Activated T-cell treated with anti-CD3 and anti-CD28 coated beads for 24 hours (primary cell): ENCODE measurements at places on chromosomes 7 and 10.

GRCh38 chr10:34240039-34240438 is 575.1 kb downstream of the PARD3 start:
- DNase-seq = no peak

DNA sequence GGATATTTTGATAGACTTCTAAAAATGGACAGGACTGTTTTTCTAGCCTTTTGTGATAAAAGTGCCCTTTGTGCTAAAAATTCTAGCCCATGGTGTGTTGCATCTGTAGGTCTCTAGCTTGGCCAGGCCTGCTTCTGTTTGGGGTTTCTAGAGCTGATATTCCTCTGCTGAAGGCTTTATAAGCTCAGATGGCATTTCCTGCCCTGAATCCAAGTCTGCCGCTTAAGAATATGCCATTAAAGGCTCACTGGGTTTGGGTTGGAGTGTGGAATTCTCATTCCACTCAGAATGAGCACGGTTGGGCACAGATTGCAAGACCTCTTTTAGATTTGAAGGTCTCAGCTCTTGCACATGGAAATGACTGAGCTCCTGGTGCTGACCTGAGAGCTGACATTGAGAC is 49.4 kb upstream of the IGFBP3 start:
- no peak for DNase-seq

- no peak for DNase-seq
Measured at GRCh38 chr10:97813311-97813710, 36.3 kb upstream of the GOLGA7B start.

GRCh38 chr7:31687024-31687748 is at the start of gene PPP1R17:
TSS of gene PPP1R17 (plus strand) at chr7:31687215. CDS start at chr7:31692442, 5,227 bp downstream.
- no peak for DNase-seq

- DNase-seq = no peak
Measured at GRCh38 chr7:126449611-126450268, 803.0 kb downstream of the GRM8 start.

DNA sequence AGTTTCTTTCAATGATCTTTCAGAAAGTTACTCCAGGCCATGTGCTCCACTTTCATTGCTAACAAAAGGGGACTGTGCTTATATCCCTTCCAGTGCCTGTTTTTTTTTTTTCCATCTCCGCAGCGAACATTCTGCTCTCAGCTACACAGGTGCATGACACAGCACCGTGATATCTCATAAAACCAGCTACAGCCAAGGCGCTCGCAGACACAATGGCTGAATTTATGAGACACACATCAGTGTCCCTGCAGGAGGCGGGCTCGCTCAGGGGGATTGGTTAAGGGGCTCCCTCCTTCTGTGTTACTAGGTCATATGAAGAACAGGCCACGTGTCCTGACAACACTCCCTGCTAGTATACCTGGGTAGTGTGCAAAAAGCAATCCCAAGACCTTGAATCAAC is 245.5 kb downstream of the SKAP2 start:
- DNase-seq = no peak

GRCh38 chr10:37263304-37263703 is 137.9 kb downstream of the ANKRD30A start:
- no peak for DNase-seq

DNA sequence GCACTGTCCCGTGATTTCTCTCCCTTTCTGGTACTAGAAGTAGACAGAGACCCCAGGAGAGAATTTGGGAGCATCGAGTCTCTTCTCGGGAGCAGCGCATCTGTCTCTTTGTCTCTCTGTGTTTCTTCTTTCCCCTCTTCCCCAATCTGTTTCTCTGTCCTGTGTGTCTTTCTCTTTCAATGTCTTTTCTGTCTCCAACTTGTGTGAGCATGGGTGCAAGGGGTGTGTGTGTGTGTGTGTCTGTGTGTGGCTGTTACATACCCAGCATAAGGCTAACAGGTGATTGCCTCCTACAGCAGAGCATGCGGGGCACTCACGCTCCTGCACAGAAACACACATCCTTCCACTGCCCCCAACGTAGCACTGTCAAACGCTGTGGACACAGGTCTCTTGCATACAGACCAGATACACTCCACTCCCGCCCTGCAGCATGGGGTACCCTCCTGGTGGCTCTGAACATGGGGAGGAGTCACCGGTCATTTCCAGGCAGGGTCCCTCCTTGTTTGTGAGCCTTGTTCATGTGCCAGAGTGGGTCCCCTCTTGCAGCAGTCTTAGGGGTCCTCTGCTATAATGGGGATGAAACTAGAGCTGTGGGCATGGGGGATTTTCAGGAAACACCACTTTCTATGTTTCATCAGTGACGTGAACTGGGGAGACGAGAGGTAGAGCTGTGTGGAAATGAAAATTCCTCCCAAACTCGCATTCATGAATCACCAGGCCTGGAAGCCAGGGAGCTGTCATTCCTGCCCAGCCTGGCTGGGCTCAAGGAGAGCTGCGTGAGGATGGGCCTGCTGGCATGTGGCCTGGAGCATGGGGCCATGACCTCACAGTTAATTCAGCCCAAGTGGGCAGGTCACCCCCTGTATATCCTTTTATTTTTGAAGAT is 980 bp downstream of the ADAMTS14 start:
- DNase-seq = no peak

DNA sequence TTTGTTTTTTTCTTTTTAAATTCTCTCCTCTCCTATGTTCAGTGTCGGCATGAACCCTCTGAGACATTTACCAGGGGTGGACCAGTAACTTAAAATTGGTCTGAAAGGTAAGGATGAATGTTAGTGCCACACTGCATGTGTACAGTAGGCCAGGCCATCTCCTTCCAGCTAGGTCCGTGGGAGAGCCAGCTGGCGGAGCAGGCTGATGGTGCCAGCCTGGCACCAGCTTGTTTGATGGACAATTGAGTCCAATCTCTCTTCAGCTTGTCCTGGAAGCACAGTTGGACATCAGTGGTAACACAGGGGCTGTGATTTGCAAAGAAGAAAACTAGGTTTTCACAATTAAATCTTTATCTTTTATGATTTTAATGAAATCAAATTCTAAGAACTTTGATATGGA is 136.5 kb downstream of the CNNM2 start:
- DNase-seq = no peak

DNA sequence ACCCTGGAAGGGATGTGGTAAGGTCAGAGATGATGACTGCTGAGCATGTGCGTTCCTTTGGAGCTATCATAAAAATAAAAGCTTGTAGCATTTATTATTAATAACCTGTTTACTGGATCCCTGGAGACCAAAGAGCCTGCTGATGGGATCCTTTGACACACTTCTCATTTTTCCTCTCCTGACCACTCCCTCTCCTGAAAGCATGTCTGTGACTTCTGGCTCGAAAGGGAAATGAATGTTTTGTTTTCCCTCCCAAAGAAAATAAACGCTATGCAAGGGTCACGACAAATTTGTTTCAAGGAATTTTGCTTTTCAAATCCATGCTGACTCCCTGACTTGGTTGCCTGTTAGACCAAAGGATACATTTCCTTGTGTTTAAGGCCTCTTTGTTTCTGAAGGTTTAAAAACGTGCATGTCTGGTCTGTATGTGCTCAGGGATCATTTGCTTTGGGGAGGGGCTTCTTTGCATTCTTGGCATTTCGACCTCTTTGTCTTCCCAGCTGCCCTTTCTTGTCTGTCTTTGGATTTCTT is 185.1 kb upstream of the AGK start:
- DNase-seq = no peak

DNA sequence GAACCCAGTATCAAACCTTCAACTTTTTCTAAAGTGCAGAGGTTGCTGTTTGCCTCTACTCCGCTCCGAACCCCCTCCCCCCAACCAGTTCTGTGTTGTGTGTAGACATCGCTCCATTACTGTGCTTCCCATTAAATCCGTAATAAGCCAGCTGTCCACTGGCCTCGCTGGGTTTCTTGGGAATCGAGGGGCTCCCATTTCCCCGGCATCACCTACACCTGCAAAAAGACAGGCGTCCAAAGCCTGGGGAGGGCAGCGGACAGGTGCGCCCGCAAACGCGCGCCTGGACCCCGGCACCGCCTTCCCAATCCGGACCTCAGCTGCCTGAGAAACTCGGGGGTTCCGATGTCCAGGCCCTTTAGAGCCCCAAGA is 631 bp downstream of the RTKN2 start:
- no peak for DNase-seq

DNA sequence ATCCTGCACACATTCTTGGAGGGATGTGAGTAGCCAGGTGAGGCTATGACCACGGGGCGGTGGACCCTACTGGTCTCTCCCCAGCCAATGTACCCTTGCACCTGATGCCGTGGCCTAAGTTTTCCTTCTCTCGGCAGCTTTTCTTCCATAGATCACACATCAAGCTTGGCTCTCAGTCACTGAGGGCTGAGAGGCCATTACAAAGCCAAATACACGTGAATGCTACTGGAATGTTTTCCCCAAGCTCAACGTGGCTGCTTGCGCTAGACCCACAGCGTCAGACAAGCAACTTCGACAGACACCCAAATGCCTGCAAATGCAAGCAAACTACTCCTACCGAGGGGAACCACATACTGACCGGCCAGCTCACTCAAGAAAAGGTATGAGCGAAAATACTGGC is 83.1 kb downstream of the PRPF18 start:
- DNase-seq = no peak

DNA sequence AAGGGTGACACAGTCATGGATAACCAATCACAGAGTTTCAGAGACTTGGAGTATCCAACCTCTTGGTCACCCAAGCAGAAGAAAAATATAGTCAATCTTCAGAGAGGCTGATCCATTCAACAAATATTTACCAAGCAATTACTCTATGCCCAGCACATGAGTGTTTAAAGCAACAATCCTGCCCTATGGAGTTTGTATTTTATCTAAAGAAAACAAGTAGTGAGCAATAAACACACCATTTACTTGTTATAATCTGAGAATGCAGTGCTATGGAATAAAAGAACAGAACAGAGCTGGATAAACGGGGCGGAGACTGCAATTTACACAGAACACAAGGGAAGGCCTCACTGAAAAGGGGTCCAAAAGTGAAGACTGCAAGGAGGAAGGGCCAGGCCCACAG is 63.8 kb downstream of the GRB10 start:
- no peak for DNase-seq

GRCh38 chr10:90592638-90593302 is 265.1 kb downstream of the HTR7 start:
- DNase-seq = no peak

DNA sequence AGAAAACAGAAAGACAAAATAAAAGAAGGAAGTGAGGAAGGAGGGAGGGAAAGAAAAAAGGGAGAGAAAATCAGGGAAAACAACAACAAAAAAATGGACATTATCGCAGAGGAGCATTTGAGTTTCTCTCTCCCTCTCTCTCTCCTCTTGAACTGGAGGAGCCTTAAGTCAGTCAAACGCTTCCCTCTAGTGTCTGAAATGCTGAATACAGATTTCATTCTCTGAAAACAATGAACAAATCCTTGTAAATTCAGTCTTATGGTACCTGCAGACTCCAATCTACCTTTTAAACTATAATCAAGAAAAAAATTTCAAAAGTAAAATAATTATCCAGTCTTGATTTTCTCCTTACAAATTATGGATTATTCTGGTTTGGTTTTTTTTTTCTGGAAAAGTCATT is 89.2 kb upstream of the PFKP start:
- no peak for DNase-seq

DNA sequence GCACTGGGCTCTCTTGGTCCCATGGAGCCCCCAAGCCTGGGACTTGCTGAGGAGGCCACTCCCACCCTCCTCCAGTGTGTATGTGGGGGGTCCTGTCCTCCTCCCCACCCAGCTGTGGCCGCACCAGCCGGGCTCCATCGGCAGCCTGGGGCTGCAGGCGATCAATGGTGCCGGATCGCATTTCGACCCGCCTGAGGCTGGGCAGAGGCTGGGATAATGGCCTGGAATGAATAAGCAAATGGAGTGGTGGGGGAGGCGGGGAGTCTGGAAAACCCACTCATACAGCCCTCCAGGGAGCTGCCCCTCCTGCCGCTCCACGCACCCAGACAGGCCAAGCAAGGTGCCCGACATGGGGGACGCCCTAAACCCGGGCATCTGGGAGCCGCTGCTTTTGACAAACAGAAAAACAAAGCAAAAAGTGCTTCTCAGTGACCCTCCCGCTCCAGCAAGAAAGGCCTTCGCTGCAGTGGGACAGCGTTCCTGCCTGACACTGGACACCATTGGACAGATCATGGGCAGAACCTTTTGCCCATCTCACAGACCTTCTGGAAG is 160.5 kb downstream of the NRF1 start:
- DNase-seq = no peak

DNA sequence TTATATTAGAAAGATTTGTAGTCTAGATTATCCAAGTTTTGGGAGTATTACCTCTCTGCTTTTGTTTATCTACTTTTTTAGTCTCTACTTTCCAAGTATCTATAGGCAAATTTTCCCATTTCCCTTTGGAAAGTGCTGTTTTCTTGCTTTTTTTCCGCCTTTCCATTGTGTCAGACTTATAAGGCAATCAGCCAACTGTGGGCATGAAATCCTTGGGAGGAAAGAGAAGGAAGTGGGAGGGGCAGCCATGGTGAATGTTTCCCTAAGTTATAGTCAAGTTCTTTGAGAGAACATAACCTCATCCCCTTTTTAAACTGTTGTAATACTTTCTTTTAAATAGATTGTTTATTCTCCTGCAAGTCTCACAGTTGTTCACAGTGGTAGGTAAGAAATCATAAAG is 52.6 kb downstream of the PTEN start:
- DNase-seq = no peak

- DNase-seq = no peak
Measured at GRCh38 chr7:134789967-134790685, 10.7 kb downstream of the CALD1 start.

- no peak for DNase-seq
Measured at GRCh38 chr7:2123916-2124315, 108.8 kb downstream of the MAD1L1 start.

GRCh38 chr10:103855424-103855823 is at the start of gene SH3PXD2A:
TSS of gene SH3PXD2A (minus strand) at chr10:103855576. CDS start at chr10:103855266, 310 bp downstream.
- no peak for DNase-seq

- DNase-seq = no peak
Measured at GRCh38 chr7:64206903-64207302, at the start of gene ZNF735. TSS of gene ZNF735 (plus strand) at chr7:64207203. CDS start at chr7:64207203, 0 bp downstream.

- peak; percentile 5 for DNase-seq
Measured at GRCh38 chr10:79487296-79488194, 24.8 kb upstream of the EIF5AL1 start.

GRCh38 chr7:147756300-147756699 is 834.3 kb upstream of the C7orf33 start:
- no peak for DNase-seq

- no peak for DNase-seq
Measured at GRCh38 chr7:117895276-117895675, 22.0 kb upstream of the CTTNBP2 start.

DNA sequence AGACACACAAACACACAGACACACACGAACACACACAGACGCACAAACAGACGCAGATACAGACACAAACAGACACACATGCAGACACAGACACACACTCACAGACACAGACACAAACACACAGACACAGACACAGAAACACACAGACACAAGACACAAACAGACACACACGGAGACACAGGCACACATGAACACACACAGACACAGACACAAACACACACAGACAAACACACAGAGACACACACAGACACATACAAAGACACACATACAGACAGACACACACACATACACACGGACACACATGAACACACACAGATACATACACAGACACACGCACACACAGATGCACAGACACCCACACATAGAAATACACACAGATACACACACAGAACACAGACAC is 434.9 kb downstream of the DNAJB6 start:
- no peak for DNase-seq
